ENCODE measurements at places on chromosomes 11 and 22.
A peak's percentile ranks its signal among the peaks of the same experiment; 100 is the strongest.

DNA sequence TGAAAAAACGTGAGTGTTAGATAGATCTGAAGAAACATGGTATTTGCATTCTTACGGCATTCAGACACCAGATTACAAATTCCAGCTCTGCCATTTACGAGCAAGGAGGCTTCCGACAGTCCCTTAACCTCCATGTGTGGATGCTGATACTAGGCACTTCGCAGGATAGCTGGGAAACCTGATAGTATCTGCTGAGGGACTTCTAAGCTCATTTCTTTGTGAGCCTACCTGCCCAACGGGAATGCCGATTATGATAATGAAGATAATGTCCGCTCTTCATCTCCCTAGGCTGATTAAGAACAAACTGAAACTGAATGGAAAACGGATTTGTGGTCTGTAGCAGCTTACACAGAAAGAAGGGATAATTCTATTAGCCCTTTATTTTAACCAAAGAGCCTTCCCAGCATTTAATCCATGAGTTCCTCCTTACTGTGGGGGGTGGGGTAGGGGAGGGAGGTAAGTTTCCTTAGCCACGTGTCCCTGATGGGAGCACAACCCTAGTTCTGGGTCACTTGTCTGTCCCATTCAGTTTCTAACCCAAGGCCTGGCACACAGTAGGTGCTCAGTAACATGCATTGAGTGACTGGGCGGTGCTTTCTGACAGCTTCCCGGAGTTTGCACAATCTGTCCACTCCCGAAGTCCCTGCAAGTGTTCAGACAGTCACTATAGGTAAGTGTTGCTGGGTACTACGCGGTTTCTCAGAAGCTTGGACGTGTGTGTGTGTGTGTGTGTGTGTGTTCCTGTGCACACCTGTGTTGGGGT is 39.2 kb downstream of the CD6 start:
- DNase-seq: no peak

DNA sequence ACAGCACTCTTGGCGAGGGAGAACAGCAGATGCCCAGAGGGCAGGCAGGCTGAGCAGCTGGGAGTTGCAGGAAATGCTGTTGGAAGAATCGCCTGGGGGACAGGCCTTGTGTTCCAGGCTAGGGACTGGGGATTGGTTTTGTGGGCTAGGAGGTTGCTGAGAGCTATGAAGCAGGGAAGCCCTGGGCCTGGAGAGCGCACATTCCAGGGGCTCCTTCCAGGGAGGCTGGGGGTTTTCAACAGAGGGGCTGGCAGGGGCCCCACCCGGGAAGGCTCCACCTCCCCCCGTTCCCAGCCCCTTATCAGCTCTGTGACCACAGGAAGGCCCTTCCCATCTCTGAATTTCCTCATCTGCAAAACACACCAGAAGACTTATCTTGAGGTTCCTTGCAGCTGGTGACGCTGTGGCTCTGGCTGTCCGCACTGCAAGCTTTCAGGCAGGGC is 21.7 kb downstream of the WNT11 start:
- DNase-seq: no peak

DNA sequence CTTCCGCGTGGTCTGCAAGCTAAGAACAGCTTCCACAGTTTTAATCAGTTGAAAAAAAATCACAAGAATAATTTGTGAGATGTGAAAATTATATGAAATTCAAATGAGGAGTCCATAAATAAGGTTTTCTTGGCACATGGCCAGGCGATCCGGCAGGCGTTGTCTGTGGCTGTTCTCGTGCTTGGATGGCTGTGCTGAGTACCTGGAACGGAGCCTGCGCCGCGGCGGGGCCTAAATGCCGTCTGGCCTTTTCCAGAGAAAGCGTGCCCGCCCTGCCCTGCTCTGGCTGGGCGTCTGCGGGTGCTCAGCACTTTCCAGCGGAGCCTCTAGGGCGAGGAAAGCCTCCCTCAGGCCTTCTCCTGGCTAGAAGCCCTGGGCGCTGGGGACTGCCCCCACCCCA is 41.8 kb downstream of the OSBPL5 start:
- DNase-seq: peak; percentile 96

GRCh38 chr11:134151083-134151747 is 72.6 kb downstream of the NCAPD3 start:
- DNase-seq: no peak

GRCh38 chr11:3903207-3903896 is 47.9 kb downstream of the STIM1 start:
- DNase-seq: no peak

DNA sequence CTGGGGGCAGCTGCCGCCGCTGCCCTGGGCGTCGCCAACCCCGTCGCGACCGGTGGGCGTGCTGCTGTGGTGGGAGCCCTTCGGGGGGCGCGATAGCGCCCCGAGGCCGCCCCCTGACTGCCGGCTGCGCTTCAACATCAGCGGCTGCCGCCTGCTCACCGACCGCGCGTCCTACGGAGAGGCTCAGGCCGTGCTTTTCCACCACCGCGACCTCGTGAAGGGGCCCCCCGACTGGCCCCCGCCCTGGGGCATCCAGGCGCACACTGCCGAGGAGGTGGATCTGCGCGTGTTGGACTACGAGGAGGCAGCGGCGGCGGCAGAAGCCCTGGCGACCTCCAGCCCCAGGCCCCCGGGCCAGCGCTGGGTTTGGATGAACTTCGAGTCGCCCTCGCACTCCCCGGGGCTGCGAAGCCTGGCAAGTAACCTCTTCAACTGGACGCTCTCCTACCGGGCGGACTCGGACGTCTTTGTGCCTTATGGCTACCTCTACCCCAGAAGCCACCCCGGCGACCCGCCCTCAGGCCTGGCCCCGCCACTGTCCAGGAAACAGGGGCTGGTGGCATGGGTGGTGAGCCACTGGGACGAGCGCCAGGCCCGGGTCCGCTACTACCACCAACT is 1.0 kb downstream of the FUT4 start:
- DNase-seq: no peak

- DNase-seq: no peak
Measured at GRCh38 chr22:40183029-40183581, 5.4 kb downstream of the TNRC6B start.

DNA sequence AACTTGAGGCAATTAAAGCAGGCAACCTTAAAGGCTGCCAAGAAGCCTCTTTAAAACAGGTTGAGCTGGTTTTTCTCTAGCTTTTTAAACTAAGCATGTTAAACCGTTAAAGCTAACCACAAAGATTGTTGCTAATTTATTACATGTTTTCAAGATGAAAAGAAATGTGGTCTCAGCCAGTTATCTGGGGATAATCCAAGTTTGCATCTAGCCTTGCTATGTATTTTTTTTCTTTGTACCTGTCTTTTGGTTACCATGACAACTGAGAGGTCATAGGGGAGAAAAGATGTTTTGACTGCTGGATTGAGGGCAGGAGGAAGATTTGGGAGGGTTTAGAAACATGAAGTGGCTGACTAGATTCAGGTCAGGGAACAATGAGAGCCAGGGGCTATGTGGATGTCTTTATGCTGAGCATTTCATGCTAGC is 19.2 kb upstream of the PGM2L1 start:
- DNase-seq: no peak

GRCh38 chr11:128496249-128496648 is 91.1 kb downstream of the ETS1 start:
- DNase-seq: no peak

GRCh38 chr11:69609351-69609750 is 31.6 kb upstream of the CCND1 start:
- no peak for DNase-seq

- DNase-seq: no peak
Measured at GRCh38 chr11:122434786-122435185, 220.7 kb upstream of the UBASH3B start.

GRCh38 chr11:113404859-113405430 is 17.4 kb downstream of the ANKK1 start:
- DNase-seq: no peak

GRCh38 chr11:8613036-8613435 is 19.0 kb upstream of the STK33 start:
- no peak for DNase-seq

- DNase-seq: no peak
Measured at GRCh38 chr11:28713850-28714249, 605.7 kb downstream of the METTL15 start.

GRCh38 chr11:76153571-76153923 is 52.8 kb downstream of the WNT11 start:
- DNase-seq: no peak

- no peak for DNase-seq
Measured at GRCh38 chr11:70551351-70552166, 153.2 kb downstream of the CTTN start.

- DNase-seq: peak; percentile 42
Measured at GRCh38 chr11:8531312-8531711, 62.7 kb downstream of the STK33 start.

DNA sequence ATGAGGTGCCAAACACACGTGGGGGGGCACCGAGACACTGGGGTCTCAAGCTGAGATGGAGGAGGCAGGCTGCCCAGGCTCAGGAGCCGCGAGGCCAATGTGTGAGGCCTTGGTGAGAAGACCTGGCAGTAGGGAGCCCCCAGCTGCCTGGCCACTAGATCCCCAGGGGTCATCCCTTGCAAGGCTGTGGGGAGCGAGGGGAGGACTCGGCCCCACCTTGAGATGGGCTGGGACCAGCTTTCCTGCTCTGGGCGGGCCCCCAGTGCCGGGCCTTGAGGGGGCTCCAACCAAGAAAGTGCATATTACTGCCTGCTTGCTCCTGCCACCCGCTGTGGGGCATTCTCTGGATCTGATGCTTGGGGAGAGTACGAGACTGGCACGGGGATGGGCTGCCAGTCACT is 107.0 kb downstream of the CTTN start:
- DNase-seq: no peak

DNA sequence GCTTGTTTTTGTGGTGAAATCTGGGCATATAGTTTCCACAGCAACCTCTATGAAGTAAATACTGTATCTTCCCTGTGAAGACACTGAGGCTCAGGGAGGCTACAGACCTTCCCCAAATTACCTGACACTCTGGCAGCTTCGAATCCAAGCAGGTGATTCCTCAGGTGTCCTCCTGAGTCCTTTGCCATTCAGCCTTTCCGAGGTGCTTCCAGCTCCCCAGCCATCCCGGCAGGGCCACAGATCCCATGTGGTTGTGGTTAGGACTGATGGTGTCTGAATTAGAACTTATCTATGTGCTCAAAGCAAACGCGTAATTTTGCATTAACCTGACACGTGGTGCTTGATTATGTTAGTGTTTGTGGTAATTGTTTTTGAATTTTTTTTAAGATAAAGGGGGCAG is 785.6 kb downstream of the BRD1 start:
- DNase-seq: no peak

DNA sequence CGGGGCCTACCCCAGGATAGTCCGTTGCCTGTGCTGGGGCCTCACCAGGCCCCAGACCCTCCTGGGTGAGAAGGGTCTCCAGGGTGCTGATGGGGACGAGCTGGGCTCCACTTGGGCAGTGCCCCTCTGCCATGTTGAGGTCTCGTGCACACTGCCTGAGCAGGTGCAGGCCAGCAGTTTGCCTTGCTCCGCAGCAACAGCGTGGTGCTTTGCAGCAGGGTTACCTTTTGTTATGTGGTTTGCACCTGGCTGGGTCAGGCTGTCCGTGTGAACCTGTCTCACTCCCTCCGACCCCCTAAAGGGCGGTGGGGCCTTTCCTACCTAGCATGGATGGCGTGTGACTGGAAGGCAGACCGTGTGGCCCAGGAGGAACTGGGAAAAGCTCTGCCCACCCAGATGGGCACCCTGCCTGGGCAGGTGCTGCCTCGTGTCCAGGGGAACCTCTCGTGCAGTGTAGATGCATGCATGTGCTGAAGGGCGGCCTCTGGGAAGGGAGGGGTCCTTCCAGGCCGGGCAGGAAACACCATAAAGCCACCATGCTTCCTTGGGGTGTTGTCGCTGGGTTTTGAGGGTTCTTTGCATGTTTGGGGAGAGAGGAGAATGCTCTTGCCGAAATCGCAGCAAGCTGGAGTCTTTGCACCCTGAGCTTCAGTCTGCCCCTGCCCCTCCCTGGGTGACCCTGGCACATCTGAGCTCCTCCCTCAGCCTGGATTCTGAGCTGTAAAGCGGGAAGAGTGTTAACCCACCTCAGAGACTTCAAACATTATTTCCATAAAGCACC is 75.4 kb upstream of the PPARA start:
- no peak for DNase-seq

DNA sequence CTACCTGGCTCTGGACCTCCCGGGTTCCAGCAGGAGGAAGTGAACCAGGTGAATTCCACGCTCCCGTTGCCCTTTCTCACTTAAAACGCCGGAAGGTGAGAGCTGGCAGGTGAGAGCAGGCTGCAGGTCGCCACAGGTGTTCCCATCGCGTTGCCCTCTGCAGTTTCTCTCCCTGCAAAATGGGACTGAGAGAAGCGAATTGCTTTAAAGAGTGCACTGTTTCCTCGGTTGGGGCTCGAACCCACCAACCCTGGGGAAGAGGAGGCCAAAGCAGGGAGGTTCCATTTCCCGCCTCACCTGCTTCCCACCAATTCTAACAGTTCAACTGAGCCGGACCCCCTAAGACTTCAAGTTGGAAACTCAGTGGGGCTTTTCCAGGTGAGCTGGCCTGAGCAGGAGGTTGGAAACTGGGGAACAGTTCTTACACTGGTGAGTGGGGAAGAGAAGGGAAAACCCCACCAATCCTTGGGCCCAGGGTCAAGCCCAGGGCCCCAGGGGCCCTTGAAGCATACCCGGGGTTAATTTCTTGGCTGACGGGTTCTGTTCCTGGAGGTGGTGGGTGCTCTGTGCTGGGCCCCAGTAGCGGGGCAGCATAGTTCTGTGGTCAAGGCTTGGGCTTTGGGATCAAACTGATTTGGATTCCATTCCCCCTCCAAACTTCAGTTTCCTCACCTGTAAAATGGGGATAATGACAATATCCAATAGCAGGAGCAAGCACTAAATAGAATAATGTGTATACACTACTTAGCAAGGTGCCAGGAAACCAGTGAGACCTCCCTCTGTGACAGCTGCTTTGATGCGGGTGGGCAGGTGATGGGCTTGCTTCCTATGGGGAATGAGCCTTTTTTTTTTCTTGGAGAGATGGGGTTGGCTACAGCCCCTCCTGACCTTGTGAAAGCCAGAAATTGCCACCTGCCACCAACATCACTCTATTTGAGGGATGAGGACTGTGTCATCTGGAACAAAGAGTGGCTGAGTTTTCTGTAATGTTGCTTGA is 788 bp downstream of the CD82 start:
- DNase-seq: no peak

DNA sequence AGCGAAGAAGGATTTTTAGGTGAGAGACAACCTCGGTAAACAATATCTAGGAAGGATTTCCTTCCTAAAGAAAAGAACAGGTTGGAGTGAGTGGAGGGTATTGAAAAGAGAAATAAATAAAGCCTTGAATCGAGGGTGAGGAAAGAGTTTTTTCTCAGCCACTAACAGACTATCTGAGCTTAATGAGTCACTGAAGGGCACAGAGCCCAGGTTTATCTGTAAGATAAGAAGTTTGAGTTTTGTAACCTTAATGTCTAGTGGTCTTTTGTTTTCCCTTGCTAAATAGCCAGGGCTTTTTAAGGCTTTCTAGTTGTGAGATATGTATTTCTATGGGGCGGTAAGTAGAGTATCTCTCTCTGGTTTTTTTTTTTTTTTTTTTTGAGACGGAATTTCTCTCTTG is 394.5 kb upstream of the KIRREL3 start:
- no peak for DNase-seq

DNA sequence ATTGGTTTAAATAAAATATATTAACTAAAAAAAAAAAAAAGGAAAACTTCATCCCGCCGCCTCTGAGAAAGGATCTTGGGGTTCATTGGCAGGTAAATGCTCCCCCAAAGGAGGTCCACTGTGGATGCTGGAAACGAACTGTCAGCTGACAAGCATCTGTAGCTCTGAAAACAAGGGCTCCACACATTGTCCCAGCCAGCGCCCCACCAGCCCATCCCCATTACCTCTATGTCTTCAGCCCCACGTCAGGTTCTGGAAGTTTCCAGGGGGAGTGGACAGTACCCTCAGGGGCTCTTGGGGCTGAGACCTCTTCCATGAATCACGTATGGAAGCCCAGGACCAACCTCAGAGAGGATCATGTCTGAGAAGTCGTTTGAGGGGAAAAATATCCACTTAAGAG is 66.4 kb upstream of the WNT7B start:
- no peak for DNase-seq
